Breast epithelium (tissue), 4 donors: ENCODE measurements at places on chromosomes 2 and 18.

- no peak for DNase-seq
These were observed 78.6 kb downstream of the BARD1 start for GRCh38 chr2:214730800-214731407.

- no peak for DNase-seq
These were observed 128.4 kb downstream of the CABLES1 start for GRCh38 chr18:23263551-23264235.

DNA sequence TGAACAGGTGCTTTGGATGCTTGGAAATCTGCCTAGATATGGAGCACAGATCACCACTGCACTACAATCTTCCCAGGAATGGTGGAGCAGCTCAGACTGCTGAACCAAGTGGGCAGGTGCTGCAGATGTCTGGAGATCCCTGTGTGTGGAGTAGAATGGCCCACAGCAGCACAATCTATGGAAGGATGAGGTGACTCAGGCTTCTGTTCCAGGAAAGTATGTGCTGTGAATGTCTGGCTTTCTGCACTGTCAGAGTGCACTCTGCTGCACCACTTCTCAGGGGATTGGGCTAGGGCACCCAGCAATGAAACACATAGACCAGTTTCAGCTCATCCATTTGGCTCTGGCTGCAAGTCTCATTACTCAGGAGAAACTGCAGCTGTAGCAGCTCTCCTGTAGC lies 865.4 kb upstream of the NXPH2 start:
- DNase-seq = no peak

DNA sequence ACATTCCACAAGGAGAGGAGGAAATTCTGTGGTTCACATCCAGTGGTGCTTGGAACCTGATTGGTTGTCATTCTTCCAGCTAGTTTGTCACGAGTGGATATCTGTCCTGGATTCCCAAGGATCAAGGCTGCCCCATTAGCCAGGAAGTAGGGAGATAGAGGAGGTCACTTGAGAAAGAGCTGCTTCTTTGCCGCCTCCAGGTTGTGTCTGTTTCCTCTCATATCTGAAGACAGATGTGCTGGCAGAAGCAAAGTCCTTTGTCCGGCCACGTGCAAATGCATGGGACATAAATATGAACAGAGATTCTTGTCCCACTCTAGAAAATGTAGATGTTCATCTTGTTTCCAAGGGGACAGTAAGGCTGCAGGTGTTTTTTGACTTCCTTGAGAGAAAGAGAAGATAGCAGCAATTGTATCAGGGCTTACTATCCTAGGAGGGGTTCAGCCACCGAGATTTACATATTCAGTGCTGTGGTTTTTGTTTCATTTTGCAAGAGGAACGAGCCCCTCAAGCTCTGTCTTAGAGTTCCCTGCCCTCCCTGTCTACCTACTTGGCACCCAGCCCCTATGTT lies 174.4 kb downstream of the RPIA start:
- DNase-seq = no peak

GRCh38 chr2:149768320-149768799 lies 180.8 kb upstream of the MMADHC start:
- DNase-seq = no peak

DNA sequence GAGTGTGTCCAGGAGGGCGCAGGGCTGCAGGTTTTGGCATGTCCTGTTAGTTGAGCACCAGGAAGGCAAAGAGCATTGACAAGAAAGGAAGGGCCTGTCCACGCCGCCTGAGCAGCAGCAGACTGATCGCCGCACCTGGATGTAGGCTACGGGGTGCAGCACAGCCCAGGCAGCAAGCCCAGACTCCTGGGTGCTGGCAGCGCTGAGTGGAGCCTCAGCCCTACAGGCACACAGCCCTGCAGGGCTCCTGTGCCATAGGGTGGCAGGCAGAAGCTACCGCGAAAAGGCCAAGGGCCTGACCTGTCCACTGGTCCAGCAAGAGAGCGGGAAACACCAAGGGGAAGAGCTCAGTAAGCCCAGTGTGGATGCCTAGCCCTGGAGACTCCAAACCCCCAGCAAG lies 198.0 kb downstream of the HDAC4 start:
- DNase-seq = no peak

DNA sequence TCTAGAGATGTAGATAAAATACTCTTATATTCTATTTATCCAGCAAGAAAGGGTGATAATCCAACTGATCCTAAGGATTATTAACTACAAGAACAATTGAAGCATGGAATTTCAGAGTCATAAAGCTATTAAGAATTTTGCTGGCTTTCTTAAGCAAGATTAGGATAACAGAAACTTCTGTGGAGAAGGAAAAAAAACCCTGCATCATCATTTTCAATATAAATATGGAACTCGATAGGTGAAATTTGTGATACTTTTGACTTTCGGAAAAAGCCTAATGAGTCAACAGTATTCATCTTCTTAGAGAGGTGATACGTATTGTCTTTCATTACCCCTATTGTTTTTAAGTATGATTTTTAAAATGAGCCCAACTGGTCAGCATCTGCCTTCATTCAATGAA lies 593.3 kb downstream of the CPS1 start:
- no peak for DNase-seq

DNA sequence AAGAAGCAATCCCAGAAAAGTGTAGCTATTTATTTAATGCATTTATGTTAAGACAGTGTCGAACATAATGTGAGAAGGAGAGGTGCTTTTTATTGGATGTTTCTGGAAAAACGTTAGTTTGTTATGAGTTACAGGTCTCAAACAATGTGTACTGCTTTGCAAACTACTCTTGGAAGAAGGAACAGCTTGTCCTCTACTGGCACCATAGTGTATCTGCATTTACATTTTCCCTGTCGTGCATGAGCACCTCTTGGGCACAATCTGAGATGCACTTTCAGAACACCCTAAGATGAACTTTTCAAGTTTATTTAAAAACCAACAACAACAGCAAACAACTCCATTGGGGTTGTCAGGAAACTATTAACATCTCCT lies 22.8 kb downstream of the CCNYL1 start:
- DNase-seq = no peak

- no peak for DNase-seq
These were observed 439.8 kb downstream of the RNF144A start for GRCh38 chr2:7356909-7357584.

DNA sequence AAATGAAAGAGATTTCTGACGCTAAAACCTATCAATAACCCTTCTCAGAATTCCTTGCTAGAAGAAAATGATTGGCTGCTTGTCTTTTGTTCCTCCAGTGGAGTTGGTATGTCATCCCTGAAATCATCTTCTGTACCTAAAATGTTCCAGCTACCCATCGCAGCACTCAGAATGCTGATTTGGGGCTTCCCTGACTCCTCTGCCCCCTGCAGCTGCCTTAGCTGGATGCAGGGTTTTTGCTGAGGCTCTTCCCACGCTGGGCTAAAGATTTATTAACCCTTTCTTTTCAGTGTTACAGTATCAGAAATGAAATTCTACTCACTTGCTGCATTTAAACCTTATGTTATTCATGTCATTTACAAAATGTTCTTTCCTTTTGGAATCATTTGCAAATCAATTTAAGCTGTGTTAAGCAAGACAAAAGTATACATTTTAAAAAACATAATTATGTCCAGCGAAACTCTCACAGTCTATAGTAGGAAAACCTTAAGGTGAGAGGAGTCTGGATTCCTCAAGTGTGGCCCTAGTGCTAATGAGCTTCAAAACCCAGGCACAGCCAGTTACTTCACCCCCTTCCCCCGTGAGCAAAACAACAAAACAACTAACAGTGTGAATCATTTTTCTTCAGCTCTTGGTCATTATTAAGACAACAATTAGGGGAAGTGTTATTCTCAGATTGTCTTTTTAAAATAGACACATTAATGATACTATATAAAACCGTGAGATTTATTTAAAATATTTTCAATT lies 32.8 kb downstream of the PKP4 start:
- no peak for DNase-seq

- no peak for DNase-seq
These were observed 841 bp upstream of the CFAP65 start for GRCh38 chr2:219042157-219042556.

DNA sequence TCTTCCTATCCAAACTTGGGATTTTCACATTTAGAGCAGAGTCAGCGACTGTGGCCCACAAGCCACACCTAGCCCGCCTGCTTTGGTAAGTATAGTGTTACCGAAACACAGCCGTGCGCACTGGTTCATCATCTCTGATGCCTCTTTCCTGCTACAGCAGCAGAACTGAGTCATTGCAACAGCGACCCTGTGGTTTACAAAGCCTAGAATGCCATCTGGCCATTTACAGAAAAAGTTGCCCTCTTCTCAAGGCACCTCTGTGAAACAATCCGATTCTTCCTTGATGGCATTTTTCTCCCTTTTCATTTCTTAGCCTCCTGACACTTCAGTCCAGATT lies 10.7 kb upstream of the IAH1 start:
- DNase-seq = no peak

- DNase-seq = no peak
These were observed 160.9 kb downstream of the ZEB2 start for GRCh38 chr2:144358979-144359541.

DNA sequence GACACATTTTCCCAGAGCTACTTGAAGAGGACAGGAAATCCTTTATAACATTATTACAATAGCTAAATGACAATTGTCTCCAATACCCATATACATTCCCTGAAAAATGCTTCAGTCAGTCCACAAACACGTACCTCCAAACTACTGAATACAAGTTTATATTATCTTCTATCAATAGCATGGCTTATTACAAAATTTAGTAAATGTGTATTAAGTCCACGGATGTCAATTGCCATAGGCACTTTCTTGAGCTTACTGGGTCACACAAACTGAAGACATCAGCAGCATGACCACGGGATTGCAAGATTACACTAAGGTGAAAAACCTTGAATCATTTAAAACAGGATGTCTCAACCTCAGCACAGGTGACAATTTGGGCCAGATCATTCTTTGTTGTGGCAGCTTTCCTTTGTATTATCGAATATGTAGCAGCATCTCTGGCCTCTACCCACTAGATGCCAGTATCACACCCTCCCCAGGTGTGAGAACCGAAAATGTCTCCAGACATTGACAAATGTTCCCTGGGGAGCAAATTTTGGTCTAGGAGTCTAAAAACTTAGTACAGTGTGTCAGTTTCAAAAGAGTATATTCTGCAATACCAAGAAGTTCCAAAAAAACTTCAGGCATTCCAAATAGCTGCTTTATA lies 1.4 kb downstream of the MBD2 start:
- DNase-seq = no peak

- no peak for DNase-seq
These were observed 227.9 kb downstream of the PRKCE start for GRCh38 chr2:45879406-45879805.

- no peak for DNase-seq
These were observed 421 bp upstream of the VAMP5 start for GRCh38 chr2:85583667-85584353.

GRCh38 chr18:4847056-4847455 lies 350.0 kb downstream of the AKAIN1 start:
- no peak for DNase-seq

DNA sequence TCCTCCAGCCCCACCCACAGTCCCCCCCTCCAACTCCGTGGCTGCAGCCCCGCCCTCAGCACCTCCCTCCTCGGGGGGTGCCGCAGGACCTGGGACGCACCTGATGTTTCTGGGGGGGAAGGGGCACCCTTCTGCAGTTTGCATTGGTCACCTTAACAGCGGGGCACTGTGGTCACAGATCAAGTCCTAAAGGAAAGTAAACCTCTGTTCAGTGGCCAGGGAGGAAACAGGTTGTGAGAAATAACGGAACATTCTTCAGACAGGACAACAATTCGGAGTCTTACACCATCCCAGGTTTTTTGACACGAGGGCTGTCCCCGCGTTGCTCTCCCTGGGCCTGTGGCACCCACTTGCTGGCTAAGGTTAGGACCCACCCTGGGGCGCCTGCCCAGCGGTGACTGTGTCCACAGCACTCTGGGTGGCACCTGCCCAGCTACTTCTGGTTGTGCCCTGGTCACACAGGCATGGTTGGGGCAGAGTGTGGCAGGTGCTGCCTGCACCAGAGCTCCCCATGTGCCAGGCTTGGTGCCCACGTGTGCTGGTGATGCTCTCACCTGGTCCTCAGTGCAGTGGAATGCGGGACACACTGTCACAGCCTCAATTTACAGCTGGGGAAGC lies 93.5 kb upstream of the OTOS start:
- no peak for DNase-seq

DNA sequence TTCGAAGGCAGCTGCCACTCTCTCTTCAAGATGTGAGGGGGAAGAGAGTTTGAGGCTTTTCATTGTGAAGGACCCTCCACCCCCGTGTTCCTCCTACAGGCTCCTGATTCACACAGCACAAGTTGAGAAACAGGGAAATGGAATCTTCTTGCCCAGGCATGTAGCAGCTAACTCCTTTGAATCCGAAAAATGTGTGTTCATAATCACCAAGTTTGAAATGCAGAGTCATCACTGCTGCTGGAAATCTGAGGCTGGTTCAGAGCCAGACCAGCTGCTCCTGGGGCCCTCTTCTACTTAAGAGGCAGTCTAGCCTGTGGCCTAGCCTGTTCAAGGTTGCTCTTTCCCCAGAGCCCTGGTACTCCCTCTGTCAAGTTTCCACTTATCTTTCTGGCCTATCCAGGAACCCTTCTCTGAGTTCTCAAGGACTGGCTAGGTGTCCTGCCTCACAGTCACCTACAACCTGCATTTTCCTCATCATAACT lies 166.4 kb downstream of the TMEM247 start:
- no peak for DNase-seq

DNA sequence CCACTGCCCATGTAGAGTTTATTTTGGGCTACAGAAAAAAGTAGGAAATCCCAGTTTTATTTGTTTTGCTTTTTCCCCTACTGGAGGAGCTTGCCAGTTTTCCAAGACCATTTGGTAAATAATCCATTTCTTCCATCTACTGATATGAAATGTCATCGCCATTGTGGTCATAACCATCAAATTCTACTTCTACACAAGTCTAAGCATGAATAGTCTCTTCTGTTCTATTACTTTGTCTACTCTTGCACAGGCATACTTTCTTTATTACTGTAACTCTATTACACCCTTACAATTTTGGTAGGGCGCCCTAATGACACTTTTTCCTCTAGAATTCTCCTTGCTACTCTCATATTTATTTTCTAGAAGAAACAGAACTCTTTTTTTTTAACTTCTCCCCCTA lies 120.7 kb downstream of the ATAD2B start:
- DNase-seq = no peak

DNA sequence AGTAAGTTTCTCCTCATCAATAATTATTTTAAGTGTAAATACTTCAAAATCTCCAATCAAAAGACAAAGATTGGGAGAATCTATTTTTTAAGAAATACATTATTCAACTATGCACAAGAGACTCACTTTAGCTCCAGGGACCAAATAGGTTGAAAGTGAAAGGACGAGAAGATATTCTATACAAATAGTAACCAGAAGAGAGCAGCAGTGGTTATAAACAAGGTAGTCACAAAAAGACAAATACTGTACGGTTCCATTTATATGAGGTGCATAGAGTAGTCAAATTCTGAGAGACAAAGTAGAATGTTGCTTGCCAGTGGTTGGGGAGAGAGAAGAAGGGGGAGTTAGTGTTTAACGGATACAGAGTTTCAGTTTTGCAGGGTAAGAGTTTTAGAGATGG lies 69.8 kb downstream of the POU3F3 start:
- DNase-seq = no peak

- no peak for DNase-seq
These were observed 164.1 kb downstream of the KLHL29 start for GRCh38 chr2:23549051-23549450.

- DNase-seq = no peak
These were observed 39.6 kb downstream of the LHCGR start for GRCh38 chr2:48715956-48716355.

GRCh38 chr2:150292192-150292591 lies 195.3 kb downstream of the RND3 start:
- no peak for DNase-seq

- no peak for DNase-seq
These were observed 10.1 kb downstream of the TBC1D8 start for GRCh38 chr2:101140978-101141655.

GRCh38 chr2:190655113-190655512 lies 6.2 kb downstream of the NAB1 start:
- DNase-seq = no peak
